HAP-1 (cell line): ENCODE measurements at places on chromosomes 4 and X.
A peak's percentile ranks its signal among the peaks of the same experiment; 100 is the strongest.

GRCh38 chr4:40283968-40284367 lies 51.2 kb upstream of the CHRNA9 start:
- DNase-seq, result peak; percentile 39

GRCh38 chr4:80186676-80187075 lies 10.6 kb upstream of the PRDM8 start:
- DNase-seq, result no peak

DNA sequence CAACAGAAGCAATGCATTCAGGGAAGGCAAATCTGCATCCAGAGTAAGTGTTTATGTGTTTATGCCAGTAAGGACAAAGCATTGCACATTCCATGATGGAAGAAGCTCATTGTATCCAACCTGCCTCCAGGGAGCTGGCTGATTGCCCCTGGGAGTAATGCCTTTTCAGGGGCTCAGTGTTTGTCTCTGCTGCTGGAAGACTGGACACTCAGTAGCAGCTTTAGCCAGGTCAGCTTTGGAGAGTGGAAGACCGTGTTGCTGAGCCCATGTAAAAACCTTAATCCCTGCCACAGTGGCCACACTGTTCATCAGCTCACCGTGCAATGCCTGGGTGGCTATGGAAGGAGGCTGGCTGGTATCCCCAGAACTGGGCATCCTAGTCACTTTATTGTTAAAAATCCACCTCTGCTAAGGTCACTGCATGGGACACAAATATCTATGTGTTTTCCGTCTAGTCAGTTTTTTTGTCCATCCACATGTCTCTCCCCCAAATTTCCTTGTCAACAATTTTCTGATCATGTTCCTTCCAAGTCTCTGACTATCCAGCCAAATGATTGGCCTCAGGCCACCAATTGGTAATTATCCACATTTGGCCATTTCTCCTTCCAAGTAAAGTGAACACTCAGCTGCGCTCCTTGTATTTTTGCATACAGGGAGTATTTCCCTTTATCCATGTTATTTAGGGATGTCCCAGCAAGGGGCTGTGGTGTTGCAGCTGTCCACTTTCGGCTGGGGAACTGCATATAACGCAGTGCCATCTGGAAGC lies 2044.5 kb upstream of the AGA start:
- DNase-seq, result no peak

DNA sequence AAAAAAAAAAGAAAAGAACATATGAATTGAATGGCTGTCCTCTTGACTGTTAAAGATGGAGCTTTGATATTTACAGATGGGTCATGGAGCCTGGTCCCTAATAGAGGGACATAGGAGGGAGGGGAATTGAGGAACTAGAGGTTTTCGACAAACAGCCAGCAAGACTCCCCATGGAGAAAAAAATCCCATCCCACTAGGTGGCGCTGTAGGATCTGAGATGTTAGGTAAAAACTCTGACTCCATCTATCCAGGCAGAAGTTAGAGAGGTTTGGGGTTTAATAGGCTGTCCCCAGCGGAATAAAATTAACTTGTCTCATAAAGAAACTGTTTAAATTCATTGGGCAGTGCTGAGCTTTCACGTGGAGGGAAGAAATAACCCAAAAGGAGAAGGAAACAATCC lies 45.9 kb downstream of the HMGB2 start:
- DNase-seq, result peak; percentile 28
